ENCODE measurements at places on chromosomes 5 and 9.

DNA sequence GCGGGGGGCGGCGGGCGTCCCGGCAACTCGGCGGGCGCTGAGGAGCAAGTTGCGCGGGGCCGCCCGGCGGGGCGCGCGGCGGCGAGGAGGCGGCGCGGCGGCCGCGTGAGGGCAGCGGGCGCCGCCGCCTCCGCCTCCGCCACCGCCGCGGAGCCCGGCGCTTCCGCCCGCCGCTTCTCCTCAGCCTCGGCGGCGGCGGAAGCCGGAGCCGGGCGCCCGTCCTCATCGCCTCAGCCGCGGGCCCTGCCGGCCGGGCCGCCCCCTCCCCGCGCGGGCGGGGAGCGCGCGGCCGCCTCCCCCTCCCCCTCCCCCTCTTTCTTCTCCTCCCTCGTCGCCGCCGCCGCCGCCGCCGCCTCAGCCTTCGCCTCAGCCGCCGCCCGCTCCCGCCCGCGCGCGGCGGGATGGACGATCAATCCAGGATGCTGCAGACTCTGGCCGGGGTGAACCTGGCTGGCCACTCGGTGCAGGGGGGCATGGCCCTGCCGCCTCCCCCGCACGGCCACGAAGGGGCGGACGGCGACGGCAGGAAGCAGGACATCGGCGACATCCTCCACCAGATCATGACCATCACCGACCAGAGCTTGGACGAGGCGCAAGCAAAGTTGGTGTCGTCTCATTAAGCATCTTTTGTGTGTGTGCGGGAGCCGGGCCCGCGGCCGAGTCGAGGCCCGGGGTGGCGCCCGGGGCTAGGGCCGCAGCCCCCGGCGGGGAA lies at the start of gene PBX3:
TSS of gene PBX3 (plus strand) at position 321 of the 712 bp plus-strand sequence.
- peak; percentile 77 for DNase-seq

DNA sequence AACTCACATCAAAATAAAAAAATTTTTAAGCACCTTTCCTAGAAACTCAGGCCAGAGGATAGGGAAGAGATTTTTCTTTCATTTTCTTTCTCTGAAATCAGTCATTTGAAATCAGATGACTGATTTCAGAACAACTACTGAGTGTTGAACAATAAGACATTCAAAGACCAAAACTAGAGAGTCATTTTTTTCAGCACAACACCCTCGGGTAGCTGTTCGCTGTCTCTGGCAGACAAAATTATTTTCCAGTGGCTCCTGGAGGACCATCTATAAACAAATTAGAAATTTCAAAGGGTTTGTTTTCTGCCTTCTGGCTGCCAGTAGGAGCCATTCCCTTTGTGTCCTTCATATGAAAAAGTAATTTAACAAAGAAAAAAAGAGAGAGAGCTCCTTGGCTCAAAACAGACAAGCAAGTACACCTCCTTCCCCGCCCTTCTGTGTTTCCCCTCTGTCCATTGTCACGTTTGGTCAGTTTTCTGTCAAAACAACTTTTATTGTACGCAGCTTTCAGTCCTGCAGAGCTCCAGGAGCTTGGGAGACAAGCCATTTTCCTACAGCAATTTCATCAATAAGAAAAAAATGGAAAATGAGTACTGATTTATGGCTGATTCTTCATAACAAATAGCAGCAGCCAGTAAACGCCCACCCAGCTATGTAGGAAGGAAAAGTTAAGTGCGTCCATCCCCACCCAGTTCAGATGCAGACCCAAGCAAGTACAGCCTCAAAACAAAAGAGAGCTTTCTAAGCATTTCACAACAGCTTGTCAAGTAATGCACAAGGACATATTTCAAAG lies 405.2 kb downstream of the ZNF608 start:
- DNase-seq, result no peak

GRCh38 chr5:90865180-90865579 lies 306.6 kb downstream of the ADGRV1 start:
- DNase-seq, result no peak

DNA sequence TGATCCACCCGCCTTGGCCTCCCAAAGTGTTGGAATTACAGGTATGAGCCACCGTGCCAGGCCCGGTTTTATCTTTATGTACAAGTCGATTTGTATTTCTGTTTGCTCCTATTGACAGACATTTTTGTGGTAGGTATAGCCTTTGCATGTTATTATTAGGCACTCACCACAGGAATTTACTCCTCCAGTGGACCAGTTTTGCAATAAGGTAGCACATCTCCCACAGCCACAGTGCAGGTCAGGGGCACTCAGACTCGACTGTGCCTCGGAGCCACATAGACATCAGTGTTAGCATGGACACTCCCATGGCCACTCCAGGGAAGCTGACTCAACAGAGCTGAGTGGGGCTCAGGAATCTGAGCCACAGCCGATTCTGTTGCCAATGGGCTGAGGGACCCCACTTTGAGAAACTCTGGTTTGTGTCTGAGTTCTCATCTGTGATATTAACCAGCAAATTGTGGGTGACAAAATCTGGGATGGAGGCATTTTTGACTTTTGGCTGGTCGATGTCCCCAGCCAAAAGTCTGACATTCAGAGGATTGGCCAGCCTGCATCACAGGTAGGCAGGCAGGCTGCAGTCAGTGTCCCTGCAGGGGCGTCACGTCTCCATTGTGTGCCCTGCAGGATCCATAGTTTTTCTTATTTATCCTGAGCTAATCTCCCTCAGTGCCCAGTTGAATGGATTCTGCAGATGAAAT lies 15.0 kb upstream of the SHB start:
- DNase-seq, result no peak

DNA sequence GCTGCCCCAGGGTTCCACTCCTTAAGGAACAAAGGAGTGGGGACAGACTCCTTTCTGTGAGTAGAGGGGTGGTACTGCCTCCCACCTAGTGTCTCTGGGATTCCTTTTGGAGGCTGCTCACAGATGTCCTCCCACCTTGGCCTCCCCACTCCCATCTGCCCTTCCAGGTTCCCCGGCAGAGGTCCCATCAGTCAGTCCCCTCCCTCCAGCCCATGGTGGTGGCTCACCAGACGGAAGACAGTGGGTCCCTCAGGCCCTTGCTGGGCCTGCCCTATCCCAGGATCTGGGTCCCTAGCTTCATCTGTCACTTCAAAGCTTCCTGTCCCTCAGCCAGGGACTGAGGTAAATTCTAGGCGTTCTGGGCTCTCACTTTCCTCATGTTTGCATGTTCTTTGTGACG lies 35.6 kb upstream of the NEK6 start:
- no peak for DNase-seq

All from hematopoietic multipotent progenitor cell treated with erythropoietin and hydrocortisone succinate and interleukin-3 and kit ligand, for 4 days (in vitro differentiated cells).